ENCODE measurements at places on chromosomes 1 and 21.

GRCh38 chr1:67135354-67135753, 584 bp upstream of the C1orf141 start:
- no peak for DNase-seq

DNA sequence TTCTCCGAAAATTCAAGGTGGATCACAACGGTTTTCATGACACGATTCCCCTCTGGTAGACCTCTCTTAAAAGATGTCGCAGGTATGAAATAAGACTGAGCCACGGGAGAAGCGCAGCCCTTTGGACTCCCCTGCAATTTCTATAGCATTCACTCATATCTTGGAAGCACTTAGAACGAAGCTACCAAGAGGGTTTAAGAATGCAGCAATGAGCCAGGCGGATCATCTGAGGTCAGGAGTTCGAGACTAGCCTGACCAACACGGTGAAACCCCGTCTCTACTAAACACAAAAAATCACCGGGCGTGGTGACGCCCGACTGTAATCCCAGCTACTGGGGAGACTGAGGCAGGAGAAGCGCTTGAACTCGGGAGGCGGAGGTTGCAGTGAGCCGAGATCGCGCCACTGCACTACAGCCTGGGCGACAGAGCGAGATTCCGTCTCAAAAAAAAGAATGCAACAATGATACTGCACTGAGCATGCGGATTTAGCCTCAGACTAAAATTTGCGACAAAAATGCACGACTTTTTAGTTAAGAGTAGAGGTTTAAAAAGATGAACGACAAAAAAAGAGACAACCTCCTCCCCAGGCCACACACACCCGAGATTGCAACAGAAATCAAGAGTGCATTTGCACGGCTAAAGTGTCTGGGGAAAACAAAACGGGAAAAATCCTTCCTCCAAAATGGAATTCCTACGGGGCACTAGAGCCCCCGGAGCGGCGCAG, 743 bp downstream of the TOMM20 start:
- DNase-seq = no peak

- no peak for DNase-seq
Measured at GRCh38 chr21:33514229-33514628, 22.7 kb upstream of the DNAJC28 start.

DNA sequence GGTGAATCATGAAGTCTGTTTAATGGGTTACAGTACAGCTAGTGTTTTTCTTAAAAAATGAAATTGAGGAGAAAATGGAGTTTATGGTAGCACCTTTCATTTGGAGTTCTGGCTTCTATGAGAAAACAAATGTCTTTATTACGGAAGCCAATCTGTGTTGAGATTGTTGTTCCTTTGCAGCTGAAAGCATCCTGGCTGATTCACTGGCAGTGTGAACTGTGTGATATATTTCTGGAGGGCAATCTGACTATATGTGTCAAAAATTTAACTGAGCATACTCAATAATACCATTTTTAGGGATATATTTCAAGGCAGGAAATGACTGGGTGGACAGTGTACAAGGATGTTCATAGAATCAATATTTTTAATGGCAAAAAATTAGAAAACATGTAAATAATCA, 46.6 kb upstream of the LYST start:
- DNase-seq = no peak

GRCh38 chr1:154493276-154493675, 8.7 kb upstream of the TDRD10 start:
- DNase-seq = no peak

GRCh38 chr21:33255404-33255803, 10.8 kb upstream of the IL10RB start:
- no peak for DNase-seq

DNA sequence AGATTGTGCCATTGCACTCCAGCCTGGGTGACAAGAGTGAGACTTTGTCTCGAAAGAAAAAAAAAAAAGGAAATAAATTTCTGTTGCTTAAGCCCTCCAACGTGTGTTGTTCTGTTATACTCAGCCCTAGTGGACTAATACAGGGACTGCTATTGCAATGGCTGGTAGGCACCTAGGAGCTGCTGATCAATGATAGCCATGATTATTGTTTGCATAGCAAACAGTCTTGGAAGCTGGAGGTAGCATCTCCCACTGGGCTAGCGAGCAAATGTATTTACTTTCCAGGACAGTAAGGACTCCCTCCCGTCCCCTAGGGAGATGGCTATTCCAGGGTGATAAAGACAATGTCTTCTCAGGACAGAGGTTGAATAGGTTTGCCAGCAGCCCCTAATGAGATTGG, 13.5 kb upstream of the TNFRSF8 start:
- DNase-seq = no peak

DNA sequence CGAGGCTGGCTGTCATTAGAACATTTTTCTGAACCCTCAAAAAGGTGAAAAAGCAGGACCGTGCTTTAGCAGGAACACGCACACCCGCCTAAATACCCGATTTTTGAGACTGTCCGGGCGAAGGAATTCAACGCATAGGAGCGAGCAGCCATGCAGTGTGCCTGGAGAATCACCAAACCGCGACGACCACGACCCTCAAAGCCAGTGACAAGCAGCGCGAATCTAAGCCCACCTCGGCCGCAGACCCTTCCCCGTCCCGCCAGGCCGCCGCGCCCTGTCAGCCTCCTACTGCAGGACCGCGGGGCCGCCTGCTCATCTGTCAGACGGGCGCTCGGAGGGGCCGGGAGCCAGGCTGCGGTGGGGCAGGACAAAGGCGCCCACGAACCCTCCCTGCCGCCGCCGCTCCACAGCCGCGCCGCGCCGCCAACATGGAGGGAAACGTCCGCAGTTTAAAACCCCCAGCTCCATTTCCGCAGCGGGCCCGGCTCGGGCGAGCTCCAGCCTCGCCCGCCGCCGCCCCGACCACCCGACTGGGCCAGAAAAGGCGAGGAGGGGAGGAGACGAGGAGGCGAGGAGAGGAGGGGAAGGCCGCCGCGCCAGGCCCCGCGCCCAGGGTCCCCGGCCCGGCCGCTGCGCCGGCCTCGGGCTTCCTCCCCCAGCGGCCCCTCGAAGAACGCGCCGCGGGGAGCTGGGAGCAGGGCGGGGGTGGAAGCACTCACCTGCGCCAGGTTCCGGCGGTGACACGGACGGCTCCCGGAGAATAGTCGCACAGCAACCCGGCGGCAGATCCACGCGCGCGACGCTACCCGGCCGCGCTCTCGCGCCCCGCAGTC, at the start of gene LBR:
Gene LBR (minus strand): TSS at position 804 of the 833 bp plus-strand sequence. CDS start 3,963 bp downstream, outside the sequence.
- DNase-seq = peak; percentile 47

- DNase-seq = no peak
Measured at GRCh38 chr1:93864175-93864574, 14.8 kb downstream of the DNTTIP2 start.
